ENCODE measurements at places on chromosomes 2 and 18.

DNA sequence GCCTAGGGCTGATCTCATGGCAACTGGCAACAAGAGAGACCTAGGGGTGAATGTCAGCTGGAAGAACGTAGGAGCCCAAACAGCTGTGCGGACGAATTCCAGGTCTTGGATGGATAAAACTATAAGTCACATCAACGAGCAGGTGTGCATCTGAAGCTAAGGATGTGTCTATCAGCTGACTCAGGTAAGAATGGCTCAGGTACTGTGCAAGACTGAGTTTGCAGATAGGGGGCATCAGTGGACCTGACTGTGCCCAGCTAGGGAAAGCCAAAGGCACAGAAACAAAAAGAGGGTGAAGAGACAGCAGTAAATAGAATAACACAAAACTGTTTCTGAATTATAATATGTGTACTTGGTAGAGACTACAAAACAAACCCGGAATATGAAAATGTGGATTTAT, 357.3 kb downstream of the ZEB2 start:
- peak; percentile 37 for DNase-seq

DNA sequence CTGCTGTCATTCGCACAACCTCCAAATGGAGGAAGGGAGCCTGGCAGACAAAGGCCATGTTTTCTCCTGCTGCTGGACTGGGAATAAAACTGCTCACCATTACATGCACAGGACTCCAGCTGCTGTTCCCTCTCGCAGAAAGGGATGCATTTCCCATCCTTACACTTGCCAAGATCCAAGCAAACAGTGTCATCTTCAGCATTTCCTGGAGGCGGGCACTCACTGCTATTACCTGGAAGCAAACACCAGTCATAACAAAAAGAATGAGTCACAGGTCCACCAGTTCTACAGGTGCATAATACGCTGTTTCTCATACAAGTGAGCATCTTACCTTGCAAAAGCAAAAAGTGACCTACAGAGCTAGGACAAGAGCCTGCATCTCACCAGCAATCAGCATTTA, 22.7 kb downstream of the IAH1 start:
- DNase-seq: no peak

- no peak for DNase-seq
Measured at GRCh38 chr2:80070587-80070986, 234.0 kb downstream of the LRRTM1 start.

DNA sequence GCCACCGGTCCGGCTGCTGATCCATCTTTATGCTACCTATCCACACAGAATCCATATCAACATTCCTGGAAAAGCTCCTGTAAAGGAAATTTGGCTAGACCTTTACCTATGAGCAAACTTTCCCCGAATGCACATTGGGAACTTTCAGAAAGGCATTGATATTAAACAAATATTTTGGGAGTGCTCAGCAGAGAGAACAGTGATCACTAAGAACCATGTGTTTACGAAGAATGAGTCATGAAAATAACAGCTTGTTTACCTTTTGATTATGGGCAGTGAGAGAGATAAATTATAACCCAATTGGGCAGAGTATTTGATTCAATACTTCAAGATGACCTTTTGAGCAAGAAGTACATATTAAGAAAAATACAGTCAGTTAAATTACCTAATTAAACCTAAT, 189.7 kb upstream of the CDH2 start:
- no peak for DNase-seq

- no peak for DNase-seq
Measured at GRCh38 chr2:240407090-240407489, 28.4 kb upstream of the GPC1 start.

DNA sequence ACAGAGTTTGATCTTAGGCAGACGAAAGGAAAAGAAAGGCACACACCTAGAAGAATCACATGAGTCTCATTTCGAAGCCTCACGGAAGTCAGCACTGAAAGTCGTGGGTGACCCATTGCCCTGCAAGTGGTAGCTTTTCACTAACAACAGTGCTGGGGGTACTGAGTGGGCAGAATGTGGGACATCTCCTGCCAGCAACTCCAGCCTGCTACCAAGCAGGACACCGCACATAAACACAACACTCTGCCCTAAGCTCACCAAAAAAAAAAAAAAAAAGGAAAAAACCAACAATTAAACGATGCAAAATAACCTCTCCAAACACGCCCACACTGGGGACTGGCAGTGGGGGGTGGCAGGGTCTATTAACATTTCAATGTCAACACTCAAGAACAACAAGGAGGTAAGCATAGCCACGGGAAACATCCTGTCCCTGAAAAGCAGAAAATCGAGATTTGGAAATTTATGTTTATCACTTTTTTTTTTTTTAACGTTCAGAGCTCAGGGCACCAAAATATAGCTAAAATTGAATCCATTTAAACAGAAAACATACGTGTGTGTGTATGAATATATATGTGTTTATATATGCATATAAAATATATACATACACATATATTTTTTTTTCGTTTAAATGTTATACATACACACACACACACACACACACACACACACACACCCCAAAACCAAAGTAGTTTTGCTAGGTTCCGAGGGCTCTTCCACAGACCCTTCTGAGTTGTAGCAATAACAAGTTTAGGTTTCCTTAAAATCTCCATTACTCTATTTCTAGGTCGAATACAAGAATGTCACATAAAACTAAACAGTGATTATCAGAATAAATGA, 2.2 kb downstream of the INO80D start:
- peak; percentile 14 for DNase-seq

DNA sequence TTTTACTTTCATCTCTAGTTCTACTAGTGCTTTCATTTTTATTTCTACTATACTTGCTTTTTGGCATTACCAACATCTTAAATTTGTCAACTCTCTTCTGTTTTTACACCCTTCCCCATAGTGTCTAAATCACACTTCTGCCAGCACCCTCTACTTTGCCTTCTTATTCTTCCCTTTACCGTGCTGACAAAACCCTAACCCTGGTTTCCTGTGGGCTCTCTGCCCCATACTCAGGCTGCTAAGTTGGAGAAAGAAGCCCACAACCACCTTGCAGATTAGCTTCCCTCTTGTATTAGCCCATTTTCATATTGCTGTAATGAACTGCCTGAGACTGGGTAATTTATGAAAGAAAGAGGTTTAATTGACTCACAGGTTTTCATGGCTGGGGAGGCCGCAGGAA, 24.8 kb downstream of the GIGYF2 start:
- no peak for DNase-seq

DNA sequence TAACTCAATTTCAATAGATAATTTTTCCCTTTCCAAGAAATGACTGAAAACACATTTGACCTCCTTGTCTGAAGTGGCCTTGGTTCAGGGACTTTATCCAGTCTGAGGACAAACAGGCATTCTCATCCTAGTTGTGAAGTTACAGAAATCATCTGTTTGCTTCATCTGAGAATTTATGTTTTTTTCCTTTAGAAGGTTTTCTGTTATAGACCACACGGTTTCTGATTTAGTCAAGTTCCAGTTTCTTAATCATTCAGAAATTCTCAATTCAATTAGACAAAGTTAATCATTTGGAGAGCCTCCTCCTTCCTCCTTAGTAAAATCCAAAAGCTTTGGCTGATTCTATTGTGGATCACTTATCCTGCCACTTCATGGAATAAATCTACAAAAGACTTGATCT, 60.9 kb downstream of the ICOS start:
- no peak for DNase-seq

- no peak for DNase-seq
Measured at GRCh38 chr2:129443235-129443864, 536.1 kb upstream of the RAB6C start.

GRCh38 chr2:187174582-187174981, 273.5 kb downstream of the CALCRL start:
- peak; percentile 16 for DNase-seq

GRCh38 chr2:11996618-11997017, 250.2 kb downstream of the LPIN1 start:
- no peak for DNase-seq

DNA sequence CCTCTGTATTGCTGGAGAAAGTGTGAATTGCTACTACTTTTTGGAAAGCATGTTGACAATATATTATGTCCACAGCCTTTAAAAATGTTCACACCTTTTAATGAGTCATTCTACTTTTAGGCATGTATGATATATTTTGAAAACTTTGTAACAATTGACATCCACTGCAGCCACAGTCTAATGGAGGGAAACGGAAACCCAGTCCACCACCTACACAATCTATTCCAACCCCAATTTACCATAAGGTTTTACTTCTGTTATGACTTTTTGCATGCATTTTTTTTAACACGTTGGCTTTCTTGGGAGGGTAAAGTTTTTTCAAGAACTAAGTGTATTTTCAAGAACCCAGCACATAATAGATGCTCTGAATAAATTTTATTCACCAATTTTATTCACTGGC, 38.5 kb upstream of the ATP8B1 start:
- no peak for DNase-seq

DNA sequence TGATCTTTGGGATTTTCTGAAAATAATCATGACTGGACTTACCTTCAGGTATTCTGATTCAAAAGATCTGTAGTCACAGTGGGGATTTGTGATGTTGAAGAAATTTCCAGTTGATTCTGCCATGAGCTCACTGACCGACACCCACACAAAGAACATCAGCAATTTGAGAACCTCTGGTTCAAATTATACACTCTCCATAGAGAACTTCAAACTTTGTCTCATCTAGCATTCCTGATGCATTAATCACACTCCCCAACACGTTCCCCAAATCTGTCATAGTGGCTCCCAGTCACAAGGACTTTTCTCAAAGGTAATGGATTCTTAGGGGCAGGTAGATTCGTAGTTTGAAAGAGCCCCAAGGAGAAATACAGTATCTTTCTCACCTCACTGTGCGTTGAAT, 584.3 kb downstream of the FBXO15 start:
- DNase-seq: no peak

GRCh38 chr2:191333911-191334357, 88.7 kb downstream of the MYO1B start:
- DNase-seq: no peak

DNA sequence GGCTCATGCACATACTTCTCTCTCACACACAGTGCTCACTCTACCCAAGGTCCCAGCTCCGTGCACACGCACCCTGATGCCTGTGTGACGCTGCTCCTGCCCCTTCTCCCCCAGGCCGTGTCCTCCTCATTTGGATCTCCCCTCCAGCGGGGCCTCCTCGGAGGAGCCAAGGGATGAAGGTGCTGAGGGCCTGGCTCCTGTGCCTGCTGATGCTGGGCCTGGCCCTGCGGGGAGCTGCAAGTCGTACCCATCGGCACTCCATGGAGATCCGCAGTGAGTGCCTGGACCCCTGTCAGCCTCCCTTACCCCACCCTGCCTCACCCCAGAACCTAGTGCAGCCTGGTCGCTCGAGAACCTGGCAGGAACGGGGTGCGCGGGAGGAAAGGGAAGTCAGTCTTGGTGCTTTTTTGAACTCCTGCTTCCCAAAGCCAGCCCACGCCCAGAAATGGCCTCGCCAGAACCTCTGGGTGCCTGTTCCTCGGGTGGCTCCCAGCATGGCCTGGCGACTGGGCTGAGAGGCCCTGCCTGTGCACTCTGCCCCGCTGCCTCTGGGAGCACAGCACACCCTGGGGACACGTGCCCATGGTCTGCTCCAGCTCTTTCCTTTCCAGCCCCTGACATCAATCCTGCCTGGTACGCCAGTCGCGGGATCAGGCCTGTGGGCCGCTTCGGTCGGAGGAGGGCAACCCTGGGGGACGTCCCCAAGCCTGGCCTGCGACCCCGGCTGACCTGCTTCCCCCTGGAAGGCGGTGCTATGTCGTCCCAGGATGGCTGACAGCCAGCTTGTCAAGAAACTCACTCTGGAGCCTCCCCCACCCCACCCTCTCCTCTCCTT, at the start of gene PRLH:
PRLH (plus strand) TSS at position 174 of the 835 bp plus-strand sequence; CDS start at position 174, 0 bp downstream.
- no peak for DNase-seq

DNA sequence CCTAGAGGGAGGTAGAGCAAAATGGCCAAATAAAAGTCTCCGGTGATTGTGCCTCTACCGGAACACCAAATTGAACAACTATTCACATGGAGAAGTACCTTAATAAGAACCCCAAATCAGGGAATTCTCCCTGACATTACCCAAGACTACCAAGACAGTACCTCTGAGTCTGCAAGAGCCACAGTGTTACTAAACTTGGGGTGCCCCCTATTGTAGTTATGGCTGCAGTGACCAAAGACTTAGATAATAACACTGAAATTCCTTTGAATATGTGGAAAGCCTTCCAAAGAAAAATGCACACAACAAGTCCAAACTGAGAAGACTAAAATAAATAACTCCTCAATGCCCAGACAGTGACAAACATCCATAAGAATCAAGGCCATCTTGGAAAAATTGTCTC, 682.9 kb upstream of the LRRTM1 start:
- DNase-seq: no peak

DNA sequence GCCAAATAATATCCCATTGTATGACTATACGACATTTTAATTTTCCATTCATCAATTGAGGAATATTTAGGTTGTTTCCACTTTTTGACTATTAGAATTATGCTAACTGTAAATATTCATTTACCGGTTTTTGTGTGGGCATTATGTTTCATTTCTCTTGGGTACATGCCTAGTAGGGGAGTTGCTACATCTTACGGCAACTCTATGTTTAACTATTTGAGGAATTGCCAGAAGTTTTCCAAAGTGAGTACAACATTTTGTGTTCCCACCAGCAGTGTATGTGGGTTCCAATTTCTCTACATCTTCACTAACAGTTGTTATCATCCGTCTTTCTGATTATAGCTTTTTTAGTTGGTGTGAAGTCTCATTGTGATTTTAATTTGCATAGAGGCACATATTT, 1.6 kb upstream of the KDSR start:
- DNase-seq: no peak

DNA sequence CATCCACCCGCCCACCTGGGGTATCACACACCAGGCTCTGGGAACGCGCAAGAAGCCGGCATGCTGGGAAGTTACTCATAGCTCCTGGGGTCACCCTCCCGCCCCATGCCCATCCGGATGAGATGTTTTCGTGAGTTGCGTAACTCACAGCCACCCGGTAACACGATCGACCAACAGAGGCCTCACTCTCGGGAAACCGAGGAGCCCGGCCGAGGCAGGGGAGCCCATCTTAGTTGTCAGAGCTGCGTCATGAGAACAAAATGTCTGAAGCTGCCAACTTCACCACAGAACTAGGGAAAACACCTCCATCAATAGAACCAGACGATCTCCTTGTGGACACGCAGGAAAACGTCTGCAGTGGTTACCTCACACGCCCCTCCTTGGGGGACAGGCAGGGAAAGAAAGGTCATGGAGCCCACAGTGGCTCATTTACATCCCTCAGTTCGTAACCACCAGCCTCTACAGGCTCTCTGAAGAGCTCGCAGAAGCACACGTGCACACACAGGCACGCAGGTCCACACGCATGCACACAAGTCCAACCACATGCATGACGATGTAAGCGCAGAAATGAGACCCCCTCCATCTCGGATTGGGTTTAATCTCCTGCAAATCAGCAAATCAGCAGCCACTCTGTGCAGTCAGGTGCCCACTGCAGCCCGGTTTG, 26.2 kb downstream of the ADI1 start:
- DNase-seq: no peak

All from germinal center (tissue), 1 donor.